Activated CD8-positive, alpha-beta memory T cell treated with anti-CD3 and anti-CD28 coated beads for 48 hours (primary cell): ENCODE measurements at places on chromosomes 1 and 21.

DNA sequence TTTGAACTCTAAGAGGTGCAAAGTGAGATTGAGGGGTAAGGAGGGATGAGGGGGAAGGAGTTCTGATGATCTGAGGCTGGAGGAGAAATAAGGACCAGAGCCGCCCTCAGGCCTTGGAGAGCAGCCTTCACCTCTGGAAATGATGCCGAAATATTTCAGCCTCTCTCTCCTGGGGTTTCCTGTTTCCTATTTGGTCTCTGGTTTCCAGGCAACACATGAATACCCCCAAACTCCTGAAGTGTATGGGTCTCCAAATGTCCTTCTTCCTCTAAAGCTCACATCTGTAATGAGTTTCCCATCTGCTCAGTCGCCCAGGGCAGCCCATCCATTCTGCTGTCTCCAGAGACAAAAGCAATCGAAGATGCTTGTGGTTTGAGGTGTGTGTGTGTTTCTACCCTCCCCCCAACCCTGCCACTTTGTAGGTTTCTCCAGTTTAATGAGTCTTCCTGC, 52.0 kb upstream of the FAM20B start:
- no peak for DNase-seq

- no peak for DNase-seq
Observed at GRCh38 chr1:2103901-2104590, 53.8 kb downstream of the PRKCZ start.

GRCh38 chr1:90854397-90854924, 137.4 kb upstream of the BARHL2 start:
- no peak for DNase-seq

DNA sequence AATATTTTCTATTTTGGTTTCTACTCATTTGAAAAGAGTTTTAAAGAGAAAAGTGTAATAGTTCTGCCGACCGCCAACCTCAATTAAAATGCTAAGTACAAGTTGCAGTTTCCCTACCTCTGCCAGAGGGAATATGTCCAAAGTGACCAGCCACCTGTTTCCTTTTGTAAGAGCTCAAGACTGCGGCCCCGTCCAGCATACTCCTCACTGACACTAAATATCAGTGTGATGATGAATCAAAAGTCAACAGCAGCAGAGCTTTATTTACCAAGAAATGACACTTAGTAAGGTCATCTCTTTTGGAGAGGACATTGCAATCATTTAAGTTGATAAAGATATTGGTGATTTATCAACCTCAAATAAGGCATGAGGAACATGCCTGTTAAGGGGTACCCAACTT, 57.4 kb upstream of the NRIP1 start:
- no peak for DNase-seq

GRCh38 chr1:226697151-226697928, 41.7 kb downstream of the ITPKB start:
- DNase-seq = no peak

- DNase-seq = no peak
Observed at GRCh38 chr1:21319447-21320407, 29.5 kb upstream of the ECE1 start.

DNA sequence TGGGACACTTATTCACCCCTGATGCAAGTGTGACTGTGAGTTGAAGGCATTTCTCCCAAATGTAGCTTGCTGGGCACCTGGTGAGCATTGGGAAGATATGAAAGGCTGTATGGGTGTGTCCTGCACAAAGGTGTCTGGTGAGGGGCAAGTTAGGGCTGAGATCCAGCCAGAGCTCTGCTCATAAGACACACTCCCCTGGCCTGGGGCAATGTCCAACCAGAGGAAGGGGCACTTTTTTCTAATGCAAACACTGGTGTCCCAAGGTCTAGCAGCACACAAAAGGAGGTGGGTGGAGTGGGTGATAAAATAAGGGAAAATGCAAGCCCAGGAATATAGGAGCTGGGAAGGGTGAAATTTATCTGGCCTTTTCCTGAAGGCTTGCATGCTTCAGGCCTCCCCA, 57.0 kb upstream of the TRABD2B start:
- DNase-seq = no peak

GRCh38 chr21:34126691-34127090, 53.3 kb downstream of the MRPS6 start:
- no peak for DNase-seq

DNA sequence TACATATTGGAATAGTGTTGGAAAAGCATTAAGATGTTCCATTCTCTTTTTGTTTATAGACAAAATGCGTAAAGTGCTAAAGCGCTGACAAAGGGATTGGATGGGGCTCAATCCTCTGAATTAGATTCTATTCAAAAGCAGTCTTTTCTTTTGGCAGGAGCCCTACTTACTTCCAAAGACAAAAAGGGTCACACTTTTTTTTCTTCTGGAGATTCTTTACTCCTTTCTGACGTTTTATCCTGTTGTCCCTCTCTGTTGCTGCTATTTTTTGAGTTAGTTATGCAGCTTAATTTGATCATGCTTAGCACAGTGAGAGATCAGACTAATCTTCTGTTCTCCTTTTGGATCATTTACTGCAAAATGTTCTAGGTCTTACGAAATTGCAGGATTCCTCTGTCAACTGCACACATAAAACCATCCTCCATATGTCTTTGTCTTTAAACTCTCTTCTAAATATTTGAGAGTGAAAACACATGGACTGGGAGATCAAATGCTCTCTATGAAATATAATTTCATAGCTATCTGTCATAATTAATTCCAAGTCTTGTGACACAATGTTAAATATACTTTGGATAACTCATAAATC, 656.4 kb upstream of the ADGRL2 start:
- DNase-seq = no peak

DNA sequence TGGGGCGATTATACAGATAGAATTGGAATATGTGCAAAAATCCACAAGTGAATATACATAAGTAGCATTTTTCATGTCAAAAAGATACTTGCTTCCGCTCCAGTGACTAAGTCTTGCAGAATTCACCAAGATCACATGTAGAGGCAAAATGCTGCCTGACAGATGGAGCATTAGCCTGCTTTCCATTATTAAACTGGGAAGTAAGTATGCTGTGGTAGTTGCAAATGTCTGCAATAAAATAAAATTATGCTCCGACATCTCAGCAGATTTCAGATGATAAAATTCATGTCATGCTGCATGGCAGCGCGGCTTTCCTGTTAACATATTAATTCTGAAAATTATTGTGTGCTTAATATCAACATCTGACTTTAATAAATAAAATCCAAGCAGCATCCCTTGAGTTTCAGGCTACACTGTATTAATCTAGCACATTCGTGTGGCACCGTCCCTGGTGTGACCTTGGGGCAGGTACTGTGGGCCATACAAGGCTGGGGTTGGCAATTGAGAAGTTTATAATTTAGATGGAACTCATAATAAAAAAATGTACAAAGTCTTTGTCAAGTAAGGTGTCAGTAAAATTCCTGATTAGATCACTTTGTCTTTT, 366.4 kb upstream of the ZP4 start:
- no peak for DNase-seq

DNA sequence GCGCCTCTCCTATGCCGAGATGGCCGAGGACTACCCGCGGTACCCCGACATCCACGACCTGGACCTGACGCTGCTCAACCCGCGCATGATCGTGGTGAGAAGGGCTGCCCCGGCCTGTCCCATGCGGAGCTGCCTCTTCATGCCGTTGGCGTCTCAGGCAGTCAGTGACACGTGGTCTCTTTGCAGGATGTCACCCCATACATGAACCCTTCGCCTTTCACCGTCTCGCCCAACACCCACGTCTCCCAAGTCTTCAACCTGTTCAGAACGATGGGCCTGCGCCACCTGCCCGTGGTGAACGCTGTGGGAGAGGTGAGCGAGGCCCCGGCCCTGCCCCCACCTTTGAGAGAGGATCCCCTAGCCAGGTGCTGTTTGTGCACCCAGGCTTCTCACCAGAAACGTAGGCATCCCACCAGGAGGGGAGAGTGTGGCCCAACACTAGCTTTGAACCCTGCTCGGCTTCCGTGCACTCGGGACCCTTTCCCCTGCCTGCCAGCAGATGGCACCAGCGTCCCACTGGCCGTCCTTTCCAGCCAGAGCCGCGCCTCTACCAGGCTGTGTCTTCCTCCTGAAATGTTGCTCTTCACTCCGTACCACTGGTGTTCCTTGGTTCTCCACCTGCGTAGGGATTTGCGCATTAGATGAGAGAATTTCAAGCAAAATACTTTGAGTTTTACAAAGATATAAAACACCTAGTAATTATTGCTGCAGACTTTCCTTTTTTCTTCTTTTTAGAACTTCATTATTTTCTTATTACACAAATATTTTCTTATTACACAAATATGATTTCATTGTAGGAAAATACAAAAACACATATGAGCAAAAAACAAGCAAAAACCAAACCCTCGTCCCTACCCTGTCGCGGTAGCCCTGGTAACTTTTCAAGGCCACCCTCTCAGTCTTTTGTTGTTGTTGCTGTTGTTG, 9.0 kb downstream of the NPPA start:
- peak; percentile 29 for DNase-seq

DNA sequence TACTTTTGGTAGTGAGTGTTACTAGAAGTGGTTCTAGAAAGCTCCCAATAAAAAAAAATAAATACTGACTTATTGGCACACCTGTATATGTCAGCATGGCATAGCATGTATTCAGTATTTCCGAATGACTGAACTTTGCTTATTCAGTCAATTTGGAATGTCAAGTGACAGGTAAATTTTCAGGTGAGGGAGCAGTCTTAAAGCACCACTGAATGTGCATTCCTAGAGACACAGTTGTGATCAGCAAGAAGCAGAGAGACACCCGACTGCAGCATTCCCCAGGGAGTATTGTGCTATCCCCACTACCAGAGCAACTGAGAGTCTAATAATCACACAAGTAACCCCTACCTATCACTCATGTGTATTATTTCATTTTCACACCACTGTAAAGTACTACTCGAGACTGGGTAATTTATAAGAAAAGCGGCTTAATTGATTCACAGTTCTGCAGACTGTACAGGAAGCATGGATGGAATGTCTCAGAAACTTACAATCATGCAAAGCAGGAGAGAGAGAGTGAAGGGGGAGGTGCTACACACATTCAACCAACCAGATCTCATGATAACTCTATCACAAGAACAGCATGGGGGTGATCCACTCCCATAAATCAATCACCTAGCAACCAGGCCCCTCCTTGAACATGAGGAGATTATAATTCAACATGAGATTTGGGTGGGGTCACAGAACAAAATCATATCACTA, 201.5 kb downstream of the TBX15 start:
- no peak for DNase-seq

GRCh38 chr1:87735750-87736149, 407.1 kb downstream of the LMO4 start:
- DNase-seq = no peak

DNA sequence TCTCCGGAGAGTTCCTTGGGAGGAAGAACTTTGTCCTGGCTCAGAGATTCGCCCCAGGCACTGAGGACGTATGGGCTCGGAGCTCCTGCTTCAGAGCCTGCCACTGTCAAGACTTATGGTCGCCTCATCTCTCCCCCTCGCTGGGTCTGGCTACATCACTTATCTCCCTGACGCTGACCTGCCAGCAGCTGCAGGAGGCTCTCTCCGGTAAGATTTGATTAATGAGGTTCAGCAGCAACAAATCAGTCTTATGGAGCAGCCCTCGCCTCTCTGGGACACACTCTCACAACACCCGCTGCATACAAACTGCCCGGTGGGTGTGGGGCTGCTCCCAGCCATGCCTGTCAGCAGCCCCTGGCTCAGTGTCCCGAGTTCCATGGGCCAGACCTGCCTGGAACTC, 297.8 kb downstream of the RRAGC start:
- no peak for DNase-seq

- no peak for DNase-seq
Observed at GRCh38 chr21:29189353-29189752, 58.9 kb downstream of the MAP3K7CL start.

GRCh38 chr1:44283524-44284173, 70.4 kb downstream of the DMAP1 start:
- DNase-seq = no peak
